LoVo (cell line): ENCODE measurements at places on chromosomes 13 and 19.

GRCh38 chr19:55702131-55702627 is 27.2 kb downstream of the EPN1 start:
- DNase-seq, result no peak

GRCh38 chr13:78589206-78589605 is 14.1 kb downstream of the POU4F1 start:
- peak; percentile 14 for DNase-seq

DNA sequence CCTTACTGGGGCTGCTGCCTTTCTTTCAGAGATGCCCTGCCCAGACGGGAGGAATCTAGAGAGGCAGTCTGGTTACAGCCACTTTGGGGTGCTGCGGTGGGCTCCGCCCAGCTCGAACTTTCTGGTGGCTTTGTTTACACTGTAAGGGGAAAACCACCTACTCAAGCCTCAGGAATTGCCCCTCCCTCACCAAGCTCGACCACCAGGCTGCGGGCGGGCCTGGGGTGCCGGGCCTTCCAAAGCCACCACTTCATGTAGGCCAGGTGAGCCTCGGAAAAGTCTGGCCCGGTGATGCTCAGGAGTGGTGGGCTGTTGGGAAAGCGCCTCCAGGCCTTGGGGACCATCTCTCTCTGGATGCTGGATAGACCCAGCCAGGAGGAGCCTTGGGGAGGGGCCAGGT is 218.6 kb downstream of the MTUS2 start:
- no peak for DNase-seq

DNA sequence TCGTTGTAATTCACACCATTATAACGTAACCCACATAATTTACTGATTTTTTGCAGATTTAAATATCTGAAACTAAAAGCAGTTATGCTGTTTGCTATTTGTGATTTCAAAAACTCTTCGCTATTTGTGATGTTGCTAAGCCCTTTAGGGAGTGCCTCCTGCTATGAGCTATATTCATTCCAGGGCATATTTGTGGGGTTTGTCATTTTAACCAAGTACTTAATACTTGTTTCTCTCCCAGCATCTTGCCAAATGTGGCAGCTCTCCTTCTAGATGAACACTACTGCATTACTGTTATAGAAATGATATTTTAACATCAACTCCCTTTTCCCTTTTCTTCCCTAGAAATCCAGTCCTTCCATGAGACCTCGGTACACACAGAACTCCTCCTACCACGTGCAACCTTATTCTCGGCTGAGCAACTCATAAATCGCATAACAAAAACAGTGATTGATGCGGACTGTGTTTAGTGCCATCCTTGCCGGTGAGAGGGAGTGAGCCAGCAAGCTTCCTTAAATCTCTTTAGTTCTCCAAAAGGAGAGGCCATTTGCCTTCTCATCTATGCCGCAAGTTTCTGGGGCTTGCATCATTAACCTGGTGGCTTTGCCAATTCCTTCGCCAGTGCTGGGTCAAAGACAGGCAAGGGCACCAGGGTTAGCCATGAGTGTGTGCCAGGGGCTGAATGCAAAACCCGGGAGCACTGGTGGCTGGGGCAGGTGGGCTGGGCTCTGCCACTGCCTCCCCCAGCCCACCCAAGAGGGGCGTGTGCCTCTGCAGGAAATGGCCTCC is 33.4 kb downstream of the RFX2 start:
- peak; percentile 20 for DNase-seq

DNA sequence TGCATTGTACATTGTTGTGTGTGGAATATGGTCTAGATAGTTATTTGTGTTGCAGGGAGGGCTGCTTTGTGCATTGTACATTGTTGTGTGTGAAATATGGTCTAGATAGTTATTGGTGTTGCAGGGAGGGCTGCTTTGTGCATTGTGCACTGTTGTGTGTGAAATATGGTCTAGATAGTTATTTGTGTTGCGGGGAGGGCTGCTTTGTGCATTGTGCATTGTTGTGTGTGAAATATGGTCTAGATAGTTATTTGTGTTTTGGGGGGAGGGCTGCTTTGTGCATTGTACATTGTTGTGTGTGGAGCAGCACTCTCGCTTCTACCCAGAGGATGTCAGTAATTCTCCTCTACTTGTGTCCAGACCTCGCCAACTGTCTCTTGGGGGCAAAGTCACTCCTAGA is 36.3 kb upstream of the ZNF835 start:
- no peak for DNase-seq

- DNase-seq, result no peak
Measured at GRCh38 chr13:98853771-98854221, 101.3 kb upstream of the SLC15A1 start.

GRCh38 chr13:51317262-51317661 is 22.2 kb upstream of the SERPINE3 start:
- no peak for DNase-seq

DNA sequence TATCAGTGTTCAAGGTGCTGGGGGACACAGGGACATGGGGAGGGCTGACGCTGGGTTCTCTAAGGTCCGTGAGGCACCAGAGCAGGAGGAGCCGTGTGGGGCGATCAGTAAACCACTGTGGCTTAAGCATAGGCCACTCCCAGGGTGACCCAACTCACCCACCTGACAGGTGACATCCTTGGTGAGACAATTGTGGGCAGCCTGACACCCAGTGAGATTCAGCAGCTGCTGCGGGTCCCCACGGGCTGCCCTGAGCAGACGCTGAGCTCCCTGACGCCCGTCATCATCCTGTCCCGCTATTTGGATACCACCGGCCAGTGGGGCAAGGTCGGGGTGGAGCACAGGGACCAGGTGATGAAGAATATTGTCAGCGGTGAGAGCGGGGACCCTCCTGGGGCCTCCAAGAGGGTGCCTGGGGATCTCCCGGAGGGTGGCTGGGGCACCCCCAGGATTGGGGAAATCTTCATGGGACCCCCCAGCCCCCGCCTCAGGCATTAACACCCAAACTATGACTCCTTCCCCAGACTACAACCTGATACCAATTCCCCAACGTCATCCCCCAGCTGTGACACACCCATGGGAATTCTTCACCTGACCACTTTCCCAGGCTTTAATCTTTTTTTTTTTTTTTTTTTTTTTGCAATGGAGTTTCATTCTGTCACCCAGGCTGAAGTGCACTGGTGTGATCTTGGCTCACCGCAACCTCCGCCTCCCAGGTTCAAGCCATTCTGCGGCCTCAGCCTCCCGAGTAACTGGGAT is 33.3 kb upstream of the SHFL start:
- DNase-seq, result no peak

DNA sequence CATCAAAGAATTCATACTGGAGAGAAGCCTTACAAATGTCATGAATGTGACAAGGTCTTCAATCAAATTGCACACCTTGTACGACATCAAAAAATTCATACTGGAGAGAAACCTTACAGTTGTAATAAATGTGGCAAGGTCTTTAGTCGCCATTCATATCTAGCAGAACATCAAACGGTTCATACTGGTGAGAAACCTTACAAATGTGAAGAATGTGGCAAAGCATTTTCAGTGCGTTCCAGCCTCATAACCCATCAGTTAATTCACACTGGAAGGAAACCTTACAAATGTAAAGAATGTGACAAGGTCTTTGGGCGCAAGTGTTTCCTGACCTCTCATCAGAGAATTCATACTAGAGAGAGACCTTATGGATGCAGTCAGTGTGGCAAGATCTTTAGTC is 13.2 kb upstream of the ZNF534 start:
- DNase-seq, result no peak

DNA sequence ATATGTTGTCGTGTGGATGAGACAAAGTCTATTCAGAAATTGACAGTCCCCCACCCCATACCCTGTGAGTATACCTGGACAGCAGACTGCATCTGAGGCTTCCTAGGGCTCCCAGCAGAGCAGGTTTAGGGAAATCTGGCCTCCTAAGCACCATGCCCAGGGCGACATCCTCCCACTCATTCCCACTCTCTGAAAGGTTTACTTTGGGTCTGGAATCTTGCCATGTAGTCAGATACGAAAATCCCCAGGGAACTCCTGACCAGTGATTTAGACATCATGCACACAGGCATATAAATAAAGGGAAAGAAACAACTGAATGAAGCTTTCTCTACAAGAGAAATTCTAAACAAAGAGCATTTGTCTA is 717 bp upstream of the NALCN start:
- no peak for DNase-seq

DNA sequence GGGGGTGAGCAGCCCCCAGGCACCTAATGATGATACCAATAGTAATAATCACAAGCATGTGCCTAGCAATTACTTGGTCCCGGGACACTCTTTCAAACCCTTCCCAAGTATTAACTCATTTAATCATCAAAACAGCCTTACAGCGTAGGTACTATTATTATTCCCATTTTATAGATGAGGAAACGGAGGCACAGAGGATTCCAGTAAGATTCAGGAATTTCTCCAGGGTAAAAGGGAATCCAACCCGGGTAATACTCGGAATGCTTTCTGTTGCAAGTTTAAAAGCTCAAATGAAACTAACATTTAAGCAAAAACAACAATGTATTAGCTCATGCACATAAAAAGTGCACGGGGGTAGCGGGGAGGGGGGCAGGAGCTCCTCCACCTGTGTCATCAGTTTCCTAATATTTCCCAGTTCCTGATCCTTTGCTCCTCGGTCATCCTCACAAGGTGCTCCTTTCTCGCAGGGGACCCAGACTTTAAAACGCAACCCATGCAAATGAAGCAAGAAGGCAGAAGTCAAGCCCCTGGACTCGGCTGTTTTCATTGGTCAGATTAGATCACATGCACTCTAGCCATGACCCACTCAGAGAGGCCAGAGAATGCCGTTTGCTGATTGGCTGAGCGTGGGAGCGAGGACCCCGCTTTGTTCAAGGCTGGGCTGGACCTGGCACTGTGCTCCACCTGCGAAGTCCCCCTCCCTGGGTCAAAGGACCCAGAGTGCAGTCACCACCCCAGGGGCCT is 38.3 kb upstream of the C19orf12 start:
- no peak for DNase-seq

DNA sequence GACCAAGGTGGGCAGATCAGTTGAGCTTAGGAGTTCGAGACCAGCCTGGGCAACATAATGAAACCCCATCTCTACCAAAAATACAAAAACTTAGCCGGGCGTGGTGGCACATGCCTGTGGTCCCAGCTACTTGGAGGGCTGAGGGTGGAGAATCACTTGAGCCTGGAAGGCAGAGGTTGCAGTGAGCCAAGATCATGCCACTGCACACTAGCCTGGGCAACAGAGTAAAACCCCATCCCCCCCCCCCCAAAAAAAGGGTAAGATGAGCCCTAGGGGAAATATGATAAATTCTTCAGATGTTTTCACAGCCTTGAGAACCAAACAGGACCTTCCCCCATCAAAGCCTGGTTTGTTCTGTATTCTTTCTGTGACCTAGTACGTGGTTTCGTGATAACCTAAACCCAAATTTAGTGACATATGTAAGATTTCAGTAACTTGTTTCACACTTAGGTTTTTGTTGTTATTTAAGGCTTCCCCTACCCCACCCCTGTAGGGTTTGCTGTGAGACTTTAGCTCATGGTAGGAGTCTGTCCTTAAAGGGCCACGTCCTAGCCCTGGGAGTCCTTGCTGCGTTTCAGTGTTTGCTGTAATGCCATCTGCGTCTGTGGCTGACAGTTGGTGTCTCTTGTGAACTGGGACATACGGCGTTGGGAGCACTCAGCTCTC is 49.6 kb downstream of the MYO9B start:
- DNase-seq, result no peak

GRCh38 chr19:39046037-39046821 is 13.9 kb upstream of the FBXO27 start:
- DNase-seq, result no peak

- DNase-seq, result no peak
Measured at GRCh38 chr13:58879114-58879513, 1247.6 kb downstream of the PCDH17 start.
